ENCODE measurements at places on chromosomes 4 and X.

DNA sequence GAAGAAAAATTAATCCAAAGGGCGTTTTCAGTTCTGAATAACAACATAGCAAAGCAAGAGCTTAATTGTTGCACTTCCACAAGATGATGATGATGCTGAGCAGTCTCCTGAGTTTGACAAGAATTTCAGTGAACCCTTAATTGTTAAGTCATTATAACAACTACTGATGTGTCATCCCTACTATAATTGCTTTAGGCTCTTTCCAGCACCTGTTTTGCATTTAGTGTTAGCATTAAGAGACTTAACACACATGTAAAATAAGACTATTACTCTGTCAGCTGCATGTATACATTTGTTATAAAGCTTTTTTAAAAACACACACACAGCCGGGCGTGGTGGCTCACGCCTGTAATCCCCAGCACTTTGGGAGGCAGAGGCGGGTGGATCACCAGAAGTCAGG is 37.9 kb upstream of the GALNT7 start:
- no peak for DNase-seq

DNA sequence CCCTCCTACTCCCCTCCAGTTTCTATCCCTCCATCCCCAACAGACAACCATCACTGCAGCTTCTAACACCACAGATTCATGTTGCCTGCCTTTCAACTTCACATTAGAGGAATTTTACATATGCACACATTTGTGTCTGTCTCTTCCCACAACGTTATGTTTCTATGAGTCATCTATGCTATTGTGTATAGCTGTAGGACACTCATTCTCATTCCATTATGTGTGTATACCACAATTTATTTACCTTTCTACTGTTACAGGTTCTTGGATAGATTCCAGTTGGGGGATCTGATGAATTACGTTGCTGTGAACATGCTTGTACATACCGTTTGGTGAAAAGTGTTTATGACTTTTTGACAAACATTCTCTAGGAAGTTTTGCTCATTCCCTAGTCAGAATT is 58.8 kb upstream of the TRPC3 start:
- DNase-seq: no peak

DNA sequence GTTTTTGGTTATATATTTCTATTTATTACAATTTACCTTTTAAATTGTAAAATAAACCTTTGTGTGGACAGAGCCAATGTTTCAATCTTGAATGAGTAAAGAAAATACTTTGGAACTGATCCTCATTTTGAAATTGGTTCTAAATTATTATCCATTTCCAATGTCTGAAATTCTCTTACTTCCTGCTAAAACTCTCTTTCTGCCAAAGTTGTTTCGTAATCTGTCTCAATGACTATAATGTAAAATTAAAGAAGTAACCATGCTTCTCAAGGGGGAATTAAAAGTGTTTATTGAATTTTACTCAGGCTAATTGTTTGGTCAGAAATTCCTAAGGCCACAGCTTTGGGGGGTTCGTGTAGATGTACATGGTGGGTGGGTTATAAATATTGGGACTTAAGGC is 34.8 kb downstream of the YIPF6 start:
- no peak for DNase-seq

GRCh38 chrX:43552156-43552555 is 103.9 kb upstream of the MAOA start:
- no peak for DNase-seq

DNA sequence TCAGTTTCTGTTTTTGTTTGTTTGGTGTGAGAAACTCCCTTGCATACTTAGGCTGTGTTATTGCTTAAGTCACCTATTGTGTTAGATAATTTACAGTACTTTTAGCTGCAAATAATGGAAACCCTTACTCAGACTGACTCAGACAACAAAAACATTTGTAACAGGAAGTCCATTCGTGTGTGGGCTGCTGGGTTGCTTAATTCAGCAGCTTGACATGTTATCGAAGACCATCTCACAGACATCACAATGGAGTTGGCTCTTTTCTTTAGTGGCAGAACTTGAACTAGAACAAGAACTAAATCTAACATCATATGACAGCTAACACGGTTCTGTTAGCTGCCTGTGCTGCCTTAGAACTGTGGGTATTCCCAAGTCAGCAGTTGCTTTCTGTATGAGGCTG is 9.9 kb upstream of the GABRE start:
- no peak for DNase-seq

DNA sequence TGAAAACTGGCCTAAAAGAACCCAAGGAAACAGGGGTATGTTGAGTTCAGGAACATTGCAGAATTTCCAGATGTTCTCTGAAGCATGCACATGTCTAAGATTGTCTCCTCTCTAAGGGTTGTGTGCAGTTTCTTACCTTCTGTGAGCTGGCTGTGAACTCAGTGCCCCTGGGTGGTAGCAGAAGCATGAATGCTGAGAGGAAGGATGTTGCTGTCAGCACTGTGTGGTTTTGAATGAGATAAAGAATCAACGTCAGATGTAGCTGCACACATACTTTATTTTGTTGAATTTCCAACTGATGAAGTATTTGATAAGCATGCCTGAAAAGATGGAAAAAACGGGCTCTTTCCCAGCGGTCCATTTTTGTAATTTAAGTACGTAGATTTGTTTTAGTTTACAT is 23.8 kb upstream of the CD38 start:
- no peak for DNase-seq

DNA sequence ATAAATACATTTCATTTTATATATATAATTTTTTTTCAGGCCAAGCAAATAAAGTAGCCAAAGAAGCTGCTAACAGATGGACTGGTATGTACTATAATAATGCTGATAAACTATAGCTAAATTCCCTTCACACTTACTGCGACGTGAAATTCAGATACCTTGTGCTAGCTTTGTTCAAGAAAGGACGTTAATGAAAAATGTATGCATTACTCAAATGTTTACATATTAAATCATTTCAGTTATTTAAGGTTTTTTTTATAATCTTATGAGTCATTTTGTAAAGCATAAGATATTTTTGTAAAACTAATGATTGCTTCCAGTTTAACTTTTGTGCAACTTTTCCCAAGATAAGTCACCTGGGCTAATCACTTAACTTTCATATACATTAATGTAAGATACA is 57.2 kb upstream of the TMEM131L start:
- no peak for DNase-seq

- DNase-seq: no peak
These were observed 52.4 kb downstream of the CBLL2 start for GRCh38 chrX:22325096-22325495.

- no peak for DNase-seq
These were observed 39.6 kb downstream of the SMAD1 start for GRCh38 chr4:145521282-145521681.

DNA sequence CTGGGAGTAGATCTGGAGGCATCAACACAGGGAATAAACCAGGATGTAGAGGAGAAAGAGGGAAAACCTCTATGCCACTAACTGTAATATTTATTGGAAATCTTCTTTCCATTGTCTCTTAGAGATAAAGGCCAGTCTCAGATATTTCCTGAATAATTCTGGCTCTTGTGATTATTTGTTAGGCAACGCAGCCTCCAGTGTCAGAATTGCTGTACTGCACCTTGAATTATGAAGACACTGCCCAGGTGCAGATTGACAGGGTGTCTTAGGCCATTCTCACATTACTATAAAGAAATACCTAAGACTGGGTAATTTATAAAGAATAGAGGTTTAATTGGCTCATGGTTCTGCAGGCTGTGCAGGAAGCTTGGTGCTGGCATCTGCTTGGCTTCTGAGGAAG is 100.7 kb upstream of the ZDHHC15 start:
- no peak for DNase-seq

DNA sequence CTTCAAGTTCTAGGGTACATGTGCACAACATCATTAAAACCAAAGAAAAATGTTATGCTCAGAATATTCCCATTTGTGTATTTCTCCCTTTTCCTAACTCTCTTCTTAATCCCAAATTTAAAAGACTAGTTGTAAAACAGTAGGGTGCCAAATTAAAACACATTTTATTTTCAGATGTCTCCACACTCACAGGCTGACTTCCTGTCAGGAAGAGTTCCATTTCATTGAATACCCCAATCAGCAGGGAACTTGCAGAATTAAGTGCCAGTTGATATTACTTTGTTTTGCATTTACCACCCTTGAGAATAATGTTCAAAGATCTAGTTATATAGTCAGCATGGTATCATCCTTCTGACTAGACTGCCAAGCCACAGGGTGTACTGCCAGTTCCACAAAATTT is 207.9 kb downstream of the MAB21L2 start:
- DNase-seq: no peak

DNA sequence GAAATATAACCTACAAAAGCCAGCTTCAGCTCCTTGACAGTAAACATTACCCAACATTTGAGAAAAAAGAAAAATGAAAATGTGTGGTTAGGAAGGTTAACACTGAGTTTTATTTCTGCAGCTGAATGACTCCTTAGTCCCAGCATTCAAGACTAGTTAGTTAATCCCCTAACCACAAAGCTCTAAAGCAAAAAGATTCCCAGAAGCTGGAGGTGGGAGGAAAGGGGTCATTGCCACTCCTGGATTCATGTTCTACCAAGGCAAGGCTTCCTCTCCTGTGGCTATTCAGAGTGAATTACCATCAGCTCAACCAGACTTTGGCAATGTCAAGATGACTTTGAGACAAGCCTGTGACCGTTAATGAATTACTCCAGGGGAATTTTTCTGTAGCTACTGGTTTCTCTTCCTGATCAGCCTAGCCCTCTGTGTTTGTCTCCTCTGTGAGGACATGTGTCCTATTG is 63.6 kb downstream of the HADH start:
- no peak for DNase-seq

- no peak for DNase-seq
These were observed 10.8 kb upstream of the SNCA start for GRCh38 chr4:89847571-89848325.

DNA sequence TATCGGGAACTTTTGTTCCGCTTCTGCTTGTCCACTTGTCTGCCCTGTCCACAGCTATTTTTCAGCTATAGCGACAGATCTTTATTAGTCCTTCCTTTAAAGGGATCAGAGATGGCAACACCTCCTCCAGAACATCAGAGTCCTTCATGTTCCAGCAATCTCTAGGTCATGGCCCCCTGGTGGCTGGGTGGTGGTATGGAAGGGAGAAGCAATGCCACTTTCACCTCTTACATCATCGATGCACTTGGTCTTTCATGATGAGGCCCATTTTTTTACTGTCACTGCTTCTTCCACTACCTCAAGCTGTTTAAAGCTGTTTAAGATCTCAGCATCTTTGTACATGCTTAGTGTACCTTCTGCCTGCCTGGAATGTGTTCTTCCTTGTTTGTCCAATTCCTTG is 106.7 kb downstream of the ARHGAP6 start:
- no peak for DNase-seq

GRCh38 chrX:151099001-151099400 is 77.4 kb upstream of the GPR50 start:
- no peak for DNase-seq

GRCh38 chr4:17535242-17535641 is 20.3 kb downstream of the CLRN2 start:
- no peak for DNase-seq

- no peak for DNase-seq
These were observed 376.4 kb downstream of the KCTD8 start for GRCh38 chr4:44071959-44072955.

DNA sequence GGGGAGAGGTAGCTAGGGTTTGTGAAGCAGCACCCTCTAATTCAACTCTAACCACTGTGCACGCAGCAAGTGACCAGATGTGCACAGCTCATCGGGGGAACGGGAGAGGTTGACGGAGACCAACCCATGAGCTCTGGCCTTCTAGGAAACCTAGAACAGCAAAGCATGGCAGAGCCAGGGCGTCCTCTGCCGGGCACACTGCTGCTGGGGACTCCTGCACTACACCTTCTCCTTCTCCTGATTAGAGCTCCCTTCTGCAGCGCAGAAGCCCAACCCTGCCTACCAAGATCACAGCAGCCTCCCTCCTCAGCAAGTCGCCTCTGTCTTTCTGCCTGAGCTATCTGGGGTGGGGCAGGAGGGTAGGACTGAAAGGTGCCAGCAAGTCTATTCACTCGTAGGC is 252.3 kb upstream of the PSAPL1 start:
- DNase-seq: no peak

GRCh38 chr4:139256349-139256748 is 23.7 kb downstream of the MGARP start:
- no peak for DNase-seq

- DNase-seq: no peak
These were observed 104.4 kb upstream of the ARHGAP24 start for GRCh38 chr4:85370400-85371032.

DNA sequence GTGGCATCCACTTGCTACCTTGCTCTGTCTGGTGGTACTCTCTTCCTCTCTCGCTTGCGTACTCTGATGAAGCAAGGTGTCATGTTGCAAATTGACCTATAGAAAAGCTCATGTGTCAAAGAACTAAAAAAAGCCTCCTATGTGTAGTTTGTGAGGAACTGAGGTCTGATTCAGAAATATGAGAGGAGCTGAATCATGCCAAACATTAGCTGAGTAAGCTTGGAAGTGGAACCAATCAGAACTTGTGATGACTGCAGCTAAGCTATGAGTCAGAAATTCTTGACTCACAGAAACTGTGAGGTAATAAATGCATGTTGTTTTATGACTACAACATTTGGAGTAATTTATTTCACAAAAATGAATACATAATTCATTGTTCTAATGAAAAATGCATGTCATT is 2138.8 kb downstream of the PCDH7 start:
- DNase-seq: no peak

GRCh38 chrX:23366914-23367313 is 32.3 kb downstream of the PTCHD1 start:
- no peak for DNase-seq

DNA sequence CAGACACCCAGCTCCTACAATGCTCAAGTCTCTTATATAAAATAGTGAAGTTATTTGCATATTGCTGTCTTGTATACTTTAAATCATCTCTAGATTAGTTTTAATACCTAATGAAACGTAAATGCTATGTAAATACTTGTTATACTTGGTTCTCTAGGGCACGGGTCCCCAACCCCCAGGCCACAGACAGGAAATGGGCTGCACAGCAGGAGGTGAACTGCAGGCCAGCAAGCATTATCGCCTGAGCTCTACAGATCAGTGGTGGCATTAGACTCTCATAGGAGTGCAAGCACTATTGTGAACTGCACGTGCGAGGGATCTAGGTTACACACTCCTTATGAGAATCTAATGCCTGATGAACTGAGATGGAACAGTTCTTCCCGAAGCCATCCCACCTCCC is 395.9 kb upstream of the EMCN start:
- no peak for DNase-seq

DNA sequence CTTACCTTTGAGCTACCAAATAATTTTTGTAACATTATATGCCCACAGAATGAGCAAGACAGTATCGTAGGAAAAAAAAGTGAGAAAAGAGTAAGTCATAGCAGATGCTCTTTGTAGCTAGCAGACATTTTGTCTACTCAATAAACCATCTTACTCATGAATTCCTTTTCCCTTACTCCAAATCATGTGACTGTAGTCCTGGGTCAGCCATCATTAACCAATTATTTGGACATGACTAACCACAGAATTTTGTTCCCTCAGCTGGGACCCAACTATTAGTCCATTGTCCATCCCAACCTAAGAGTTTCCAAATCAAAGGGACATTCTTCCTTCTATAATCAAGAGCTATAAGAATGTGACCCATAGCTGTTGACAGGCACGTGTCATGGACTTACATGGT is 11.4 kb downstream of the UBE2D3 start:
- no peak for DNase-seq

Data from GM12864 (cell line).